A549 (cell line): ENCODE measurements at places on chromosomes 7 and 10.

DNA sequence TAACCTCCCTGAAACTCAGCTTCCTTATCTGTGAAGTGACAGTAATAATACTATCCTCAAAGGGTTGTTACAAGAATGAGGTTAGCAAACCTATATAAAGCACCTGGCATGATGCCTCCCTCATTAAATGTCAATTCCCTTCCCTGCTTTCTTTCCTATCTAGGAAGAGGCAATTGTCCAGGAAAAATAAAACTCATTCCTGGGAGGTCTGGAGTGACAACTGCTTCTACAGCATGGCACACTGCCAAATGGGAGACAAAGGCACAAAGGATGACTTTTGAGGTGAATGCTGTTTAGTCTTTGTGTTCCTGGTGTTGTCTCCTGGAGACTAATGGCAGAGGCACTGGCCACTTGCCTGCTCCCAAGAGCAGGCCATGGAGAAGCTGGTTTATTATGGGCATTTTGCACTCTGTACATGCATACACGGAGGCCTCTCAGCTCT lies 32.2 kb upstream of the PDE1C start:
- DNase-seq = no peak

- peak; percentile 22 for DNase-seq
Measured at GRCh38 chr10:63866747-63867140, 345.5 kb downstream of the REEP3 start.

DNA sequence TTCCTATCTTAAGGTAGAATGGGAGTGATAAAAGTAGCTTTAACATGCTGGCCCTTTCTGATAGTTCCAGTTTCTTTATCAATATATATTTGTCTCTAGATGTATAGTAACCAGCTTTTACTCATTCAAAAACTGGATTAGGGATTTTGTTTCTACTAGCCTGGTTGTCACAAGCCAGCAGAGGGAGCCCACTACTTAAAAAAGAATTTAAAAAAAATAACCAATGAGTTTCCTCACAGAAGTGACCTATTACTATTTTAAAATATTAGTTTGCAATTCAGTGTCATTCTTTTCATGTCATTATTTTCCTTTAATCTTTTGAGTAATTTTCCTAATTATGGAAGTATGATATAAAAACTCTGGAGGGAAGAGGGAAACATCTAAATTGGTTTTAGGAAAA lies 142.1 kb downstream of the PHTF2 start:
- DNase-seq = peak; percentile 30

DNA sequence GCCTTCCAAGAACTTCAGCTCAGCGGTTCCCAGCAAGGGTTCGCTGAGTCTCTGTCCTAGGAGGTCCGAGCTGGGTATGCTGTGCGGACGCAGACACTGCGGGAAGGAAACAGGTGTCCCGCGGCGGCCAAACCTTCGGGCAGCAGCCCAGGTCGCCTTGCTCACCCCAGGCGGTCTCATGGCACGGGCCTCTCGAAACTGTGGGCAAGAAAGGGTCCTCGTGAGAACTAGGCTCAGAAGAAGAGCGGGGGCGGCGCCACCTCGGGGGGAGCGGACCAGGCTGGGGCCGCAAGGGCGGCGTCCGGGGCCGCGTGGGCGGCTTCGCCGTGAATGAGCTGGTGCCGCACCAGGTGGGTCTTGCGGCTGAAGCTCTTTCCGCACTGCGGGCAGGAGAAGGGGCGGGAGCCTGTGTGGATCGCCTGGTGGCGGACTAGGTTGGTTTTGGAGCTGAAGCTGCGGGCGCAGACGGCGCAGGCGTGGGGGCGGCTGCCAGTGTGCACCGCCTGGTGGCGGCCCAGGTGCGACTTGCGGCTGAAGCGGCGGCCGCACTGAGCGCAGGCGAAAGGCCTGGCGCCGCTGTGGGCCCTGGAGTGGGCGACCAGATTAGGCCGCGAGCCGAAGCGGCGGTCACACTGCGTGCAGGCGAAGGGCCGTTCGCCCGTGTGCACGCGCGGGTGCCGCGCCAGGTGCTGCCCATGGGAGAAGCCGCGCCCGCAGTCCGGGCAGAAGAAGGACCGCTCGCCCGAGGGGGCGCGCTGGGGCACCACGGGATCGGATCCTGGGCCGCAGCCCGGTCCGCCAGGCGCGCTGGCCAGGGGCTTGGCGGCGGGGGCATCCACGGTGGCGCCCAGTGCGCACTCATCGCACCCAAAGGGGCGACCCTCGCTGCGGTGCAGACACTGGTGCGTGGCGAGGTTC lies 8.6 kb downstream of the ZNF467 start:
- no peak for DNase-seq

GRCh38 chr7:125775317-125775716 lies 845.7 kb upstream of the POT1 start:
- DNase-seq = no peak
